ENCODE measurements at places on chromosomes 7 and 10.

- DNase-seq: no peak
Measured at GRCh38 chr10:65548001-65548400, 1377.8 kb upstream of the LRRTM3 start.

- no peak for DNase-seq
Measured at GRCh38 chr7:85583131-85583953, 396.5 kb upstream of the SEMA3D start.

DNA sequence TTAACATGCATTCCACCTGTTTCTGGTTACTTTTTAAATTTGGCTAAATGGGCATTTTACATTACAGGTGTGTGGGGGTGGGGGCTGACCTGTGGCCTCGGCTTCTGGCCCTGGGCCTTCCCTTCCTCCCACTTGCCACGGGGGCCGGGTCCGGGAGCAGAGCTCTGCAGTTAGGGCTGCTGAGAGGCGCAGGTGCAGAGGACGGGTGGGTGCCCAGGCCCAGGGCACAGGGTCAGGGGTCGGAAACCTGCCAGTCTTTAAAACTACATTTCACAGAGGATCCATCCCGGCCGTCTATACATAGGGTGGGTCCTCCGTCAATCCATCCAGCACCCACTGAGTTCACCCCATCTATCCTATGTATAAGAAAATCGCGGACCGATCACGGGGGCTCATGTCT lies 106.5 kb upstream of the INSIG1 start:
- no peak for DNase-seq

GRCh38 chr7:4831723-4832495 lies 29.9 kb downstream of the PAPOLB start:
- no peak for DNase-seq

- DNase-seq: no peak
Measured at GRCh38 chr7:138872576-138872975, 74.6 kb upstream of the ATP6V0A4 start.

- no peak for DNase-seq
Measured at GRCh38 chr7:78703391-78703790, 750.1 kb downstream of the MAGI2 start.

DNA sequence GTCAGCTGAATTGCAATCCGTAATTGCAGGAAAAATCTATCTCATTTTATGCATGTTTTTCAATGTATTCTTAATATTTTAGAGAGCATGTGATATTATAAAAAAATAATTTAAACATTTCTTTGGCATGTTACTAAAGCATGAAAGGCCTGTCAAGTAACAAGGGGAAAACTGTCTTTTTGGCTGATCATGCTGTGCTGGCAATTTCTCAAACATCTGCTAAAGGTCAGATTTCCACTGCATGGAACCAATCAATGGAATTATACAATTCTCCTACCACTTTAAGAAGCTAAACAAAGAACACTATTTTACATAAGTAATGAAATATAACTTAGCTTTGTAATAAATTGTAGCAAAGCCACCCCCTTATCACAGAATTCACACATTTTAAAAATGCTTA lies 49.4 kb downstream of the JMJD1C start:
- DNase-seq: no peak

GRCh38 chr10:31263903-31264302 lies 55.1 kb upstream of the ZEB1 start:
- DNase-seq: no peak

DNA sequence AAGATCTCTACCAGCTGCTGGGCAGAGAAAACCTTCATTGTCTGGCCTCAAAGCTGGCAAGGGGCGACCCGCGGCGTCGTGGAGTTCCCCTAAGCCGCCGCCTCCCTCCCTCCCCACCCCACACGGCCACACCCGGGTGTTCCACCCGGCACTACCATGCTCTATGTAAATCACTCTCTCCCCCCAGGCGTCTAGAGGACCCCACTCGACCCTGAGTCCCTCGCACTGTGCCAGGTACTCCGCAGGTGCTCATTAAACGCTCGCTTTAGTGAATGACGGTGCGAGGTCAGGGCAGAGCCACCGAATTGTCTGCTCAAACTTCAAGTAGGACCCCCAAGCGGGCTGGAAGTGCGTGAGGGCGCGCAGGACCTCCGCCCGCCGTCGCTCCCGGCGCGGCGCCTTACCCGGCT lies 628 bp downstream of the PARP12 start:
- peak; percentile 65 for DNase-seq

GRCh38 chr7:151833213-151833651 lies 43.7 kb downstream of the PRKAG2 start:
- no peak for DNase-seq

- DNase-seq: peak; percentile 37
Measured at GRCh38 chr10:104406715-104407650, 53.4 kb downstream of the CFAP58 start.

DNA sequence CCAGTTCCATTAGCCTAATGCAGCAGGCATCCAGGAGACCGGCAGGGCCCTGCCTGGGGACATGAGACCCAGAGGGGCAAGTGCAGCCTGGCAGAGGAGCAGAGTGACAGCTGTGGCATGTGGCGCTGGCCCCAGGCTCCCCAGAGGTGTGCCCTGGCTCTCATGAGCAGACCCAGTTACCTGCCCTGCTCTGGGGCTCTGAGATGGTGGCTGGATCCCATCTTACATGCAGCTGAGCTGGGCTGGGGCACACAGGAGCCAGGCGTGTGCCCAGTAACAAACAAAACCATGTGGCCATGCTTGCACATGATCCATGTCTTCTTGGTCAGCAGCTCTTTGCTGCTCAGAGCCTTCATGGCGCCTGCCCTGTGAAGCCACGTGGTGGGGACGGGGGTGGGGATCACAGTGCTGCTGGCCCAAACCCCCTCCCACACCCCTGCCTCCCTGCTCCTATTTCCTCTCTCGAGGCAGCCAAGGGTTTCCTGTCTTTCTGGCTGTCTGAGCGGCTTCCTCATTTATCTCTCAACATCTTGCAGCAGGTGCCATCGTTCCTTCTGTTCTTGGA lies 40.3 kb upstream of the GTF2I start:
- peak; percentile 73 for DNase-seq

DNA sequence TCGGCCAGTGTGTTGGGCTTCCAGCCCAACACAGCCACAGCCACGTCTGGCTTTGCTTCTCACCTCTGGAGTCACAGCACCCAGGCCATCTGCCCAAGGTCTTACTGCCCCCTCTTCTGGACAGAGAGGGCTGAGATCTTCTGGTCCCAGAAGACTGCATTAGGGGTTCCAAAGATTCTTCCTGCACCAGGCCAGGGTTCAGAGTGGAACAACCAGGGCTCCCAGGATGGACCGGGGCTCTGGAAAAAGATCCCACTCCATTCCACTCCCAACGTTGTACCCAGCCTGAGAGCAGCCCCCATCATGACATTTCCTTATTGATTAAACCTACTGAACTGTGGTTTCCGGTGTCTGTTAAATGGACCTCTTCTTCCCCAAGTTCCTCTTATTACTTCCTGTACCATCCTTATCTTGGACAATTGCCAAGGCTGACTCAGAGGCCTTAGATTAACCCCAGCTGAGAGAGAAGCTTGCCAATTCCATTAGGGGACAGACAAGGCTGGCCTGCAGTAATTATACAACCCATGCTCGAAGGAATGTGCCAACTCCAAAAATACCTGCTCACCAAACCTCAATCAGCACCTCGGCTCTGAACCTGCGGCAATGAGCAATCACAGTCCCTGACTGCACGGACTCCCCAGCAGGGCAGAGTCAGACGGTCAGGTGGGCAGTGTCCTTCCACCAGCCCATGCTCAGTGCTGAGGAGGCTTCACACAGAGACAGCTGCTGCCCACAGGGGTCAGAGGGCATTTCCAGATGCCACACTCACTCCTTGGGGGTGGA lies 47.9 kb upstream of the NPFFR1 start:
- peak; percentile 86 for DNase-seq

DNA sequence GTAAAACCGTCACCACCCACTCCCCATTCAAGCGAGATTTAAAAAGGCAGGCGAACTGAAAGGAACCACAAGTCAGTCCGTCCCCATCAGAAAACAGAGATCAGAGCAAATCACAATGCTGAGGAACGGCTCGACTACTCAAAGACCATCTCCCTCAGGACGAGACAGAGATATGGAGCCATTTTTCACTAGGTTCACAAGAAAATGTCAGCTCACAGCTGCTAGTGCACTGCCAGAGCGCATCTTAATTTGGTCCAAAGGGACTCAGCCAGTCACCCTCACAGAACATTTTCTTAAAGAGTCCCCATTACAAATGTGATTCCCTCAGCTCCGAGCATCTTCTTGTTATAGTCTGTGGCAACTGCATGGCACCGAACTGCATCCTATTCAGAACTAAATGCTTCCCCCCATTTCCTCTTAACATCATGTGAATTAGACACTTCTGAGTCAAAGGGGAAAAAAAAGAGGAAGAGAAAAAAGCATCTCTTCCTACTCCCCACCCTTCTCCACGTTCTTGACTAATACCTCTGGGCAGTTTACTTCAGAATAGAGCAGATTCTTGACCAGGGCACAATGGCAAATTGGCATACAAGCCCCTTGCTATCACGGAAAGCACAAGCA lies 683.9 kb downstream of the MAGI2 start:
- peak; percentile 10 for DNase-seq

- no peak for DNase-seq
Measured at GRCh38 chr7:1557771-1558170, 1.8 kb upstream of the TMEM184A start.

GRCh38 chr10:29921071-29921446 lies 138.3 kb downstream of the JCAD start:
- DNase-seq: no peak

GRCh38 chr7:90594751-90595317 lies 1.3 kb upstream of the CDK14 start:
- peak; percentile 28 for DNase-seq

DNA sequence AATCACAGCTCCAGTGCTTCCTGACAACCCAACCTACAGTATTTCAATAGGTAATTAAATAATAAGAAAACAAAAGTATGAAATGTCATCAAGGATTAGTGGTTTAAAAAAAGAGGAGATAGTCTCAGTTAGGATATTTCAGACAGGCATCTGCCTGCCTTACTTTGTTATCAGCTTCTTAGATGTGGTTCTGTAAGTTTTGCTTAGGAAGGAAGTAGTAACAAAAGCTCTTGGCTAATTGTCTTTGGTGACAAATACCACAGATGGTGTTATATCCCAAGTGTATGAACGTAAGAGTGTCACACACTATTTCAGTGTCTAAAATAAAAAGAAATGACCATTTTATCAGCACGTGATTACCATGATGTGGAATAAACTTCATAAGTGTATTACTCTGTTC lies 9.8 kb upstream of the ACTA2 start:
- DNase-seq: no peak

- DNase-seq: no peak
Measured at GRCh38 chr7:19110776-19111175, 6.7 kb downstream of the TWIST1 start.

- no peak for DNase-seq
Measured at GRCh38 chr10:57799625-57800024, 468.1 kb downstream of the IPMK start.

- DNase-seq: no peak
Measured at GRCh38 chr10:66353422-66353821, 572.4 kb upstream of the LRRTM3 start.

- no peak for DNase-seq
Measured at GRCh38 chr7:31027161-31027965, 24.7 kb upstream of the ADCYAP1R1 start.

DNA sequence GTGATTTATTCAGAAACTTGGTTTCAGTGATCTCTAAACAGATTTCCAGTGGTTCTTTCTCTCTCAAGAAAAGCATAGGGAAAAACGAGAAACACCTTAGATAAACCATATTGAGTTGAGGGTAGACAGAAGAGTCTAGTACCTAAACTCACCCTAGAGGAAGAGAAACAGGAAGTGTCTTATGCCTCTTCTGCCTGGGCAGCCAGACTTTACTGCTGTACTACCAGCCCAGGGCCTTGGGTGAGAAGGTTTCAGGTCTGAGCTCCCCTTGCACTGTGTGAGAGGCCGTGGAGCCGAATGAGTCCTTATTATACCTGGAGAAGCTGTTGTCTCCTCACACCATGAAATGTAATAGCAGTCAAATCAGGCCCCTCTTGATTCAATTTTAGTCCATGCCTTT lies 18.2 kb downstream of the HIF1AN start:
- no peak for DNase-seq

DNA sequence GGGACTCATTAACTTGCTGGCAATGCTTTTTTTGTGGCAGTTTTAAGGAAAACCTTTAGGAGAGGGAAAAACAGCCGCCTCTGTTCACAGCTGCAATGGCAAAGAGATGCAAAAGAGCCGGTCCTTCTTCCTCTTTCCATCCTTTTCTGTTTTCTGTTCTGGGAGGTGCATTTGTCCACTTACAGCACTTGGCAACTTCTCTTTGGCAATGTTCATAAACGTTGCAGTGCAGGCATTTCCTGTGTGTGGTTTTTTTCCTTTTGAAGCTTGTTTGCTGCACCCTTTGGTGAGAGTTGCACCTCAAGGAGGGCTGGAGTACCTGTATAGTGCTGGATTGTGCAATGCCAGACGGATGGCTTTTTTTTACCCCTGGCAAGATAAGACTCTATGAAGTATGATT lies 53.9 kb upstream of the HABP2 start:
- no peak for DNase-seq

GRCh38 chr7:82762880-82763279 lies 319.3 kb upstream of the CACNA2D1 start:
- no peak for DNase-seq

DNA sequence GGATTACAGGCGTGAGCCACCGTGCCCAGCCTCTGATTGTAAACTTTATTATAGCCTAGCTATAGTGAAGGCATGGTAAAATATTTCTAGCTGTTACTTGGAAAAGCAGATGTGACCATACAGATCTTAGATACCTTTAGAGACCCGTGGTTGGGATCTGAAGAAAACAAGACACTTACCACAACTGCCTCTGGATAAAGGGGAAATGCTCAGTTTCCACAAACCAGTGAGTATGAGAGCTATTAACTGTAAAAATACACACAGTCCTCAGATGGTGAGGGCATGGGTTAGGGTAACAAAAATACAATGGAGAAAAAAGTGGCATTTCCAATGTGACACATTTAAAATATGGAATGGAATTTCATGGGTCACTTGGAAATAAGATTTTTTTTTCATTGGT lies 63.0 kb downstream of the ZNF438 start:
- DNase-seq: no peak

DNA sequence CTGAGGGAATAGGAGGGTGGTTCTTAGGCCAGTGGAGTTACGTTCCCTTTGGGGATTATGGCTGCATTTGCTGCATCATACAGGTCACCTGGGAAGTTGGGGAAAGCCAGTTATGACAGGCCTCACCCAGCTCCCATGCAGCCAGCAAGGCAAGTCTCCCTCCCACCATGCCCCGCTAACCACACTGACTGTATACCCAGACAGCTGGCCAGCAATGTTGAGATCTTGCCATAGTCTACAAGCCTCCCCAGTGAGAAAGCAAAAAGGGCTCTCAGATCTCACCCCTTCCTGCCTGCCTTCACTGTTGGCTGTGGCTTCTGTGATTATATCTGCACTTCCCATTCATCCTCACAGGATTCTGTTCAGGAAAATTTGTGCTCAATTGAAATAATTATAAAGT lies 133.3 kb upstream of the HGF start:
- DNase-seq: no peak

GRCh38 chr7:120108376-120108775 lies 164.6 kb upstream of the KCND2 start:
- no peak for DNase-seq

- DNase-seq: no peak
Measured at GRCh38 chr10:12984165-12984747, 17.3 kb downstream of the CCDC3 start.

Data from NAMALWA (cell line).